Muscle of back (tissue), 13 donors: ENCODE measurements at places on chromosomes 3 and 15. TPM values are rescaled to one million over a fixed set of nuclear protein-coding genes. Genes with fewer than 3 reads are reported as not detected.
A peak's percentile ranks its signal among the peaks of the same experiment; 100 is the strongest.

DNA sequence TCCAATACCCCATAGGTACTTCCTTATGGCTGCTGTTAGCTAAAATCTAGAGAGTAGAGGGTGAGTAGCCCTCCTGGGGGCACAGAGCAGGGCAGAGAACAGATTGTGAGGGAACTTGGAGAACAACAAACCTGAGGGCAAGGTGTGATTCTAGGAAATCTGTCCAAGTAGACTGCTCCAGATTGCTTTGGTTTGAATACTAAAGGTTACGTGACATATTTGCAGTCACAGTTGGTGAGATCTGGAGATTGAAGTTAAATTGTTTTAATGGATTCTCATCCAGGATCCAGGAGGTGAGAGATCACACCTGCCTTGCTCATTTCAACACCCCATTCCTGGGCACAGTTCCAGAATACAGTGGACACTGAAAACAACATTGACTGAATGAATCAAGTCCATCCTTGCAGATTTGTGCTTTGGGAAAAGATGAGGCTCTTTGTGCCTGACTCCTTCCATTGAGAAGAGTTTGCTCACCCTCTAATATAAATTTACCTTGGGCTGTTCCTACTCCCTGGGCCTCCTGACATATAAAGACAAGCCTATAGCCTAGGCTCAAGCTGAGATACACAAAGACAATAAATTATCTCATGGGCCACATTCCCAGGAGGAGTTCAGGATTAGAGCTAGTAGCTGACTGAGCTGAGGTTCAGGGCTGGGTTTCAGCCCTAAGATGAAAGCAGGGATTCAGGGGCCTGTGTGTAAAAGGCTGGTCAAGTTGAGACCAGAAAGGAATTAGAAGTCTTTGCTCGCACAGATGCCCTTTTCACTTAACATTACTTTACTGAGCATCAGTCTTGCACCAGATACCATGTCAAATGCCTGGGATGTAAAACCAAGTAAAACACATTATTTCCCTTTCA, 400.9 kb upstream of the MCTP2 start:
- DNase-seq, result no peak

DNA sequence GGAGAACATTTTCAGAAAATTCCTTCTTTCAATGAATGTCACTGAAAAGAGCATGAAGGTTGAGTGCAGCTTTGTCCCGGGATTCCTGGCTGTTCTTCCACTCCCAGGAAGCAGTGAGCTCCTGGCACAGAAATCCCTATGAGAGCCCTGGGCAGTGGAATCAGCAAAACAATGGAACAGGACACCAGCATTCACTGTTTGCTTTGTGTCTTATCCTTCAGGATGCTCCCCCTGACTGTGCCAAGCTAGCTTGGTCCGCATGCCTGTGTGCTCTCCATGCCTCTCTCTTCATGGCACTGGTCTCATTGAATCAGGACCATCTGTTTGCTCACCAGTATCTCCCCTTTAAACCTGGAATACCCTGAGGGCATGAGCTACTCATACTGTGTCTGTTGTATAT, 102.0 kb upstream of the GADL1 start:
- DNase-seq, result no peak

DNA sequence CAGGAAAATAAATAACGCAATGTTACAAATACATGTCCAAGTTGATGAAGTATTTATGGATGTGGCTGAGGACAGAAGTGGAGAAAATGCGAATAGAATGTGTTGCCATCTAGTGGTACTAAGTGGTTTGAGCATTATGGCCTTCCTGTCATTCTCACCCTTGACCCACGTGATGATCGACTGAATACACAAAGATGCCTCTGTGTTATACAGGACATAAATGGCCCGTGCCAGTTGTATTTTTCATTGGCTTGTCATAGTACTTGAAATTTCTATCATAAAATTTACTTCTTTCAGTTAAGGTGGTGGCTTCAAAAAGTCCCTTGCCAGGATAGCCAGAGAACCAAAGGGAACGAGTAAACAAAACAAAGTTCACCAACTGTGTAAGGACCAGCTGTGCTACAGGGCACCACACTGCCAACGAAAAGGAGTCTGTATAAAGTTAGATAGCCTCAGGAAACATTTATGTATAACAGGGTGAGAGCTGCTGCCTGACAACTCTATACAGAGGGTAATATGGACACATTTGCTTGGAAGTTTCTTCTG, 103.7 kb downstream of the MYH15 start:
- DNase-seq, result peak; percentile 36

AADACL2 gene
- polyA plus RNA-seq, result 3.2 TPM

DNA sequence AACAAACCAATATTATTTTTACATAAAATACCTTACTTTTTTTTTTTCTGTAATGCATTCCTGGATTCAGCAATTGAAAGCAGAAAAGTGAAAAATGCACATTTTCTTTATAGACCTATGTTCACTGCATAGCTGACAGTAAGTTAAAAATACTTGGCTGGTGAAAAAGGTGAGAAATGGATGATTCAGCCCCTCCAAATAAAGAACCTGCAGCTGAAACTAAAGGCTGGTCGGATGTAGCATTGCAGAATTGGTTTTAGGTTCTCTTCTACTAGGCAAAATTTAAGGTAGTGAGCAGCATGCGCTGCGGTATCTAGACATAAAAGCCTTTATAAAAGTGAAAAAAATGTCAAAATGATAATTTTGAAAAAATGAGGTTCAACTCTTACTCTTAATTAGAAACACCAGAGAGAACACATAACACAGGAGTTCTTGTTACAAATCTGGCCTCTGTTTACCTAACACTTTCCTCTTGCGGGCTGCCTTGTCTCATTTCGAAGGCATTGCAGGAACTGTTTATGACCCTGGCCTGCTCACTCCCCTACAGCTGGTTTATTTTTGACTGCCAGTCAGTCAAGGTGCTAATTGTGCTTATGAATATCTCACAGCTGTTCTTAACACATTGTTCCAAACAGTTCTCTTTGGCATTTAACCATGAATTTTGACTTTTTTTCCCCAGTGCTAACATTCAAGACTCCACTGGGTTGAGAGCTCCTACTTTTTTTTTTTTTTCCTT, 455.4 kb upstream of the TBL1XR1 start:
- DNase-seq, result no peak

- DNase-seq, result no peak
Observed at GRCh38 chr3:126205717-126206655, 25.6 kb upstream of the ALDH1L1 start.

DNA sequence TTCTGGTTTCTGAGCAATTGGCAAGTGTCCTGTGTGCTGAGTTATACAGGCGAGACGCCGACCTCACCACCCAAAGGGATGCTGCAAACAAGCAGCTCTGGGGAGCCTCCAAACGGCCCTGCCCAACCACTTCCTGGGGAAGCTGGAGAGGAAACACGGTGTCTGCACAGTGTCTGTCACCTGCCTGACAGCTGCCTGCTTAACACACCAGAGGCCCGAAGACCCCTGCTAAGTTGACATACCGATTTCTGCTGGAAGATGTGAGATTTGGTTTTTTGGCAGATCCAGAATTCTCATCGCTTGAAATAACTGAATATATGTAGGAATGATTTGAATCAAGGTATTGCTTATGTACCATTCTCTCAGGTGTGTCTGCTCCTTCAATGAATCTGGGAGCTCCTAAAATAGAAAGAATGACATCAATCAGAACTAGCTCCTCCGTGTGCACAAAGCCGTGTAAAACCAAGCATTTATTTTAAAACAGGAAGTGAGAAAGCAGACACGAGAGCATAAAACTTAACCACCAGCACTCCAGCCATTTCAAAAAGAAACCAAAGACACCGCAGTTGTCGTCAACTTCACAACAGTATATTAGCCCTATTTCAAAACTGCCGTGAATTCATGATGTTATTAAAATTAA, 27.2 kb downstream of the LRRC2 start:
- DNase-seq, result peak; percentile 37

SEMA3G gene
- polyA plus RNA-seq, result 10.2 TPM

PLA2G4B gene
- polyA plus RNA-seq, result 9.0 TPM

- DNase-seq, result no peak
Observed at GRCh38 chr3:150744041-150744918, 18.7 kb downstream of the SIAH2 start.

- DNase-seq, result no peak
Observed at GRCh38 chr3:36060950-36061349, 319.4 kb upstream of the STAC start.

- DNase-seq, result no peak
Observed at GRCh38 chr3:81713031-81713430, 48.4 kb downstream of the GBE1 start.
